Daoy (cell line): ENCODE measurements at places on chromosomes 2 and 18. TPM values are rescaled to one million over a fixed set of nuclear protein-coding genes. Genes with fewer than 3 reads are reported as not detected.

GRCh38 chr2:26988058-26988860 lies 17.8 kb downstream of the MAPRE3 start:
- peak; percentile 81 for DNase-seq

- peak; percentile 27 for DNase-seq
Measured at GRCh38 chr2:138829326-138829919, 49.2 kb upstream of the NXPH2 start.

- peak; percentile 91 for DNase-seq
Measured at GRCh38 chr2:43293744-43294695, 67.6 kb upstream of the ZFP36L2 start.

GRCh38 chr2:6700335-6700734 lies 165.4 kb downstream of the CMPK2 start:
- DNase-seq = no peak

DNA sequence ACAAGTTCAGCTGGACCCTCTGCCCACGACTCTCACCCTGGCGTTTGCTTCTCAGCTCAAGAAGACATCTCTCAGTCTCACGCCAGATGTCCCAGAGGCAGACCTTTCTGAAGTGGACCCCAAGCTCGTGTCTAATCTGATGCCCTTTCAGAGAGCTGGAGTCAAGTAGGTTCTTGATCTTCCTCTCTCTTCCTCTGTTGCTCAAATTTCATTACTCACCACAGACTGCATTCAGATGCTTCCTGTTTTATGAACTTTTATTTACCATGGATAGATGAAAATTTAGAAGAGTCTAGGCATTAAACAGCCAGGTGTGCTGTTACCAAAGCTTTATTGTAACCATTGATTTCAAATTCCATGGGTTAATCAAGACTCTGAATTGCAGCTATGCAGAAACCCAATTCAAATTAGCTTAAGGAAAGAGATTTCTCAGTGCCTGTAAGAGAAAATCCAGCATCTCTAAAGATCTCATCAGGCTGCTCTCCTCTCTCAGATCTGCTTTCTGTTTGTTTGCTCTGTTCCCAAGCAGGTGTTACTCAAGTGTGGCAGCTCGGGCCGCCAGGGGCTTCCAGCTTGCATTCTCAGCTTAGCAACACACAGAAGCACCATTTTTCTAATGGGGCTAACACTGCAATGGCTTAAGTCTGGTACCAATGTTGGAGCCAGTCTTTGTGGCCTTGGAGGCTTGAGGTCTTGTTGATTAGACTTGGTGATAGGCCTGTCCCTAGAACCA lies 16.5 kb downstream of the SMARCAL1 start:
- no peak for DNase-seq

- DNase-seq = no peak
Measured at GRCh38 chr2:121191191-121192170, 93.5 kb downstream of the TFCP2L1 start.

Gene DSC3
- total RNA-seq = not detected in 2 replicates

Gene CAPG
- 123 and 141 TPM in 2 replicates for total RNA-seq

Gene SCN7A
- total RNA-seq = not detected in 2 replicates
